NK-92 treated with Interleukin-12 subunit alpha and Interleukin-12 subunit beta, amount 100 ng/mL, for 24 hours (cell line): ENCODE measurements at places on chromosomes 12 and 14.

DNA sequence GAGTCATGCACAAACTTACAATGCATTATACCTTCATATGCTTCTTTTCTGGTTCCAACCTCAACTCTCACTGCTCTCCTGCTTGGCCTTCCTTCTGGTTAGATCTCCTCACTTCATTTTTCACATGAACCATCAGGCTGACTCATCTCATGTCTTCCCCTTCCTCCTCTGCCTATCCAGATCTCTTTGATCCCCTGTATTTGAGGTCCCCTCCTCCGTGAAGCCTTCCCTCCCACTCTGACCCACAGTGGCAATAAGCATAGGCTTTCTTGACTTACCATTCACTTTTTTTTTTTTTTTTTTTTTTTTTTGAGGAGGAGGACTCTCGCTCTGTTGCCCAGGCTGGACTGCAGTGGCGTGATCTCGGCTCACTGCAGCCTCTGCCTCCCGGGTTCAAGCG, 14.7 kb upstream of the ASIC1 start:
- DNase-seq, result no peak

GRCh38 chr14:105026033-105026785, 5.3 kb upstream of the CDCA4 start:
- no peak for DNase-seq

GRCh38 chr12:122823429-122823828, 11.8 kb upstream of the HIP1R start:
- DNase-seq, result no peak

DNA sequence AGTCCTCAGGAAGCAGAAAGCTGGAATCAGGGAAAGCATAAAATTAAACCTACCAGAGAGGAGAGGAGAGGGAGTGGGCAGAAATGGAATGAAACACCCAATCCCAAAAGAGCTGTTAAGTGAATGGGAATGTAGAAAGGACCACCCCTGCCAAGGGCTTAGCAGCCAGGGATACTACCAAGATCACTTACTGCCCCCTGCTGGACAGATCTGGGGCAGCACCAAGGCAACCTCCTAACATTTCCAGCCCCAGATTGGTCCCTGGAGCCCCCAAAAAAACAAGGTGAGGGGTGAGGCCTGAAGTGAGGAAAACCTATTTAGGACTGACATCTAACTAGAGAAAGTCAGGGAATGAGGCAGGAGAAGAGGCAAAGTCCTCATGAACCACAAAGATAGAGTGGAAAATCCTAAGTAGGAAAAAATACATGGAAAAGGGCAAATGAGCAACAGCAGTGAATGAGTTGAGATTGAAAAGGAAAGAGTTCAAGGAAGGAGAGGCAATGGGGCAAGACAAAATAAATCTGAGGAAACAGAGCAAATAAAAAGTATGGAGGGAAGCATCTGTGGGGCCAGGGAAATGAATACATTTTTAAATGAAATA, 11.2 kb upstream of the FKBP11 start:
- peak; percentile 53 for DNase-seq

GRCh38 chr12:18375583-18375982, 114.3 kb downstream of the PIK3C2G start:
- DNase-seq, result no peak

DNA sequence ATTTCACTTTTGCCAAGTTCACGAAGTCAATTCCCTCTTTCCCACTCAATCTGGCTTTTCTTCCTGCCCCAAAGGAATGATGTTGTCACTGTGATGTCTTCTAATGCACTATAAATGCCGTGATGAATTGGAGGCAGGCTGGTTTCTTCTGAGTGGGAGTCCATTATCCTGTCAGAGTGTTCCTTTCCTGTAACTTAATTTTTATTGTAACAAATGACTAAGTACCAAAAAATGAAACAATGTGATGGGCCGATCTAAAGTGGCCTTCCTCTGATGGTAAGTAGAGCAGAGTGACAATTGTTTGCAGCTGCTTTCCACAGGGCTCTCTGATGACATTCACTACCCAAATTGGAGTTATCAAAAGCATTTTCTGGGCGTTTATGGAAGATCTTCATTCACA, 22.2 kb downstream of the TMEM30B start:
- no peak for DNase-seq

DNA sequence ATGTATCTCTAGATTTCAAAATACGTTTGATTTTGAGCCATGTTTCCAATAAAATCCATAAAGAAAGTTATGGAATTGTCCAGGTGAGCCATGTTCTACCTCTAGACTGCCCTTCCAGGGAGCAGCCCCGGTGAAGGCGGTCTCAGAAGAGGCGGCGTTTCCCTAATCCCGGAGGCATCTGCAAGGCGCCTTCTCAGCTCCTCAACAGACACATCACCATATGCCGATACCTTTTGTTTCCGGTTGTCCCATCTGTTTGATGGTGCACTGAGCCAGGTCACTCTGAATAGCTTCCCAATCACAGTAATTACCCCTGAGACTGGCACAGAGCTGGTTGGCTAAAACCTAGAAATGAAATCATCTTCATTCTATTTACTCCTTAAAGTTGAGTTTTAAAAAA, 305.5 kb upstream of the FKBP4 start:
- no peak for DNase-seq

DNA sequence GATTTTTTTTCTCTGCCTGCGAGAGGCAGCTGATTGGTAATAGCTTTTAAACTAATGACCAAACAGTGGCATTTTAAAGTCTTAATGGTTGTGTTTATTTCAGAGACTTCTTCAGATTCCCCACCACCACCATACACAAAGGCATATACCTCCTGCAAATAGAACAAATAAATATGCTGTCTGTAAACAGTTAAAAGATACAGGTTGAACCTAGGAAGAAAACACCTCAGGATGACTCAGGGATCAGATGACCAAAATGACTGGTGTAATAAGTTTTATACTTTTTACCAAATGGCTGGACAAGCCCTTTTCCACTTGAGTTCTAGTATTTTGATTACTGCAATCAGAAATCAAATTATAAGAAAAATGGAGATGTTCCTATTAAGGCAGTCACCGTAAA, 364.1 kb downstream of the PAWR start:
- DNase-seq, result no peak

DNA sequence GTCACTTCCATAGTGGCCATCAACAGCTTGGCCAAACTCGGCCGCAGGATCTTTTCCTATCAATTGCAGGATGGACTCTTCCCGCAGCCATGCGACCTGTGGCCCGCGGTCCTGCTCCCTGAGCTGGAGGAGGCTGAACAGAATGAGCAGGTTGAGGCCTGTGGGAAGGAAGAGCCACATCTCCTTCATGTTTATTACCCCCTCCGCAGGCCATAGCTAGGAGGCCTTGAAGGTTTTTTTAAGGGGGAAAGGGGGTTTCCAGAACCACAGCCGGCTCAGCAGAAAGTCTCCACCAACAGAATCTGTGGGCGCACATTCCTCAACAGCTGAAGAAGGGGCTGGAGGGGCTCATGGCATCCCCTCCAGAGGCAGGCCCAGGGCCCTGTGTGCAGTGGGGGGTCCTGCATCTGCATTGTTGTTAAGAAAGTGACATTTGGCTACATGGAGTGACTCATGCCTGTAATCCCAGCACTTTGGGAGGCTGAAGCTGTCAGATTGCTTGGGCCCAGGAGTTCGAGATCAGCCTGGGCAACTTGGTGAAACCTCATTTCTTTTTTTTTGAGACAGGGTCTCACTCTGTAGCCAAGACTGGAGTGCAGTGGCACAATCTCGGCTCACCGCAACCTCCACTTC, 25.2 kb upstream of the PPP1R13B start:
- DNase-seq, result no peak

GRCh38 chr12:67270622-67271021, 1.5 kb downstream of the CAND1 start:
- no peak for DNase-seq

- no peak for DNase-seq
These were observed 34.5 kb upstream of the SMCO2 start for GRCh38 chr12:27412047-27412446.

DNA sequence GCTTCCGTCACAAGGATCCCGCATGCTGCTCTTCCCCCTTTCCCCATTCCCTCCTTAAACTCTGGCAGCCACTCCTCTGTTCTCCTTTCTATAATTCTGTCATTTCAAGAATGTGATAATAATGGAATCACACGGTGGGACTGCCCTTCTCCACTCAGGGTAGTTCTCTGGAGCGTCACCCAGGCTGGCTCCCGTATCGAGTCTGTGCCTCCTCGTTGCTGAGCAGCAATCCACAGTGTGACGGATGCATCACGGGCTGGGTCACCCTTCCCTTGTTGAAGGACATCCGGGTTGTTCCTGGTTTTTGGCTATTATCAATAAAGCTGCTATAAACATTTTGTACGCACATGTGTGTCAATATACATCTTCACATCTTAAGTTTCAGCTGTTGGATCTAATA, 5.7 kb upstream of the SYNE3 start:
- no peak for DNase-seq

GRCh38 chr12:5439788-5440300, 7.9 kb downstream of the NTF3 start:
- no peak for DNase-seq

GRCh38 chr12:82609234-82609914, 77.3 kb upstream of the TMTC2 start:
- no peak for DNase-seq
